ENCODE measurements at places on chromosomes 6 and 20.

- DNase-seq = no peak
Observed at GRCh38 chr6:9225441-9225871, 790.1 kb upstream of the SLC35B3 start.

- no peak for DNase-seq
Observed at GRCh38 chr6:72260489-72260888, 361.4 kb upstream of the KCNQ5 start.

GRCh38 chr6:113824411-113824810 lies 32.7 kb upstream of the MARCKS start:
- DNase-seq = no peak

GRCh38 chr6:154448448-154449096 lies 61.9 kb downstream of the CNKSR3 start:
- no peak for DNase-seq

GRCh38 chr6:96742702-96743101 lies 94.6 kb downstream of the GPR63 start:
- no peak for DNase-seq

DNA sequence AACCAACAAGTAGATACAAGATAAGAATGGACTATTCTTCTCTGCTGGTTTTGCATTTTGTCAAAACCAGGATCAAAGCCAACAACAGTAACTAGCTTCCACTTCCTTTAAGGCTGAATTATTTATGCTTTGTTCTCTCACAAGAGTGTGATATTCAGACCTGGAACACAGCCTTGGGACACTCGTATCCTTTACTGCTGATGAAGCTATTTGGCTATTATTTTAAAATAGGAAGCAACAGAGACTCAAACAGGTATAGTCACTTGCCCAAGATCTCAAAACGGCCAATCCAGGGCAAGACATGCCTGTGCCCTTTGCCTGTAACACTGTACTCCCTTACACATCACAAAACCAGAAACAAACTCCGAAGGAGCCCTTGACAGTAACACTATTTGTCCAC lies 19.9 kb downstream of the SPTLC3 start:
- DNase-seq = no peak

- no peak for DNase-seq
Observed at GRCh38 chr6:74557236-74557635, 648.6 kb downstream of the COL12A1 start.

GRCh38 chr20:37990571-37991151 lies 42.6 kb downstream of the TTI1 start:
- DNase-seq = peak; percentile 61
